Activated T-helper 1 cell treated with anti-CD3 and anti-CD28 coated beads, Interleukin-2, amount 50 U/mL, for 16 hours (primary cell): ENCODE measurements at places on chromosomes 7 and 10.

GRCh38 chr7:21960922-21961321, 15.2 kb upstream of the CDCA7L start:
- no peak for DNase-seq

DNA sequence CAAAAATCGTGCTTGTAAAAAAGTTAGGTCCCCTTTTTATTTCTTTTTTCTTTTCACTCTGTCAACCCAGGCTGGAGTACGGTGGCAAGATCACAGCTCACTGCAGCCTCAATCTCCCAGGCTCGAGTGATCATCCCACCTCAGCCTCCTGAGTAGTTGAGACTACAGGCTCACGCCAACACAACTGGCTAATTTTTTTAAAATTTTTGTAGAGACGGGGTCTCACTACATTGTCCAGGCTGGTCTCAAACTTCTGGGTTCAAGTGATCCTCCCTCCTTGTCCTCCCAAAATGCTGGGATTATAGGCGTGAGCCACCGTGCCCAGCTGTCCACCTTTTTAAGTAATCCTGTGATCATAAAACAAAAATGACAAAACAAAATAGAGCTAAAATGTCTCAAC, 19.4 kb upstream of the ARHGAP12 start:
- DNase-seq: no peak

DNA sequence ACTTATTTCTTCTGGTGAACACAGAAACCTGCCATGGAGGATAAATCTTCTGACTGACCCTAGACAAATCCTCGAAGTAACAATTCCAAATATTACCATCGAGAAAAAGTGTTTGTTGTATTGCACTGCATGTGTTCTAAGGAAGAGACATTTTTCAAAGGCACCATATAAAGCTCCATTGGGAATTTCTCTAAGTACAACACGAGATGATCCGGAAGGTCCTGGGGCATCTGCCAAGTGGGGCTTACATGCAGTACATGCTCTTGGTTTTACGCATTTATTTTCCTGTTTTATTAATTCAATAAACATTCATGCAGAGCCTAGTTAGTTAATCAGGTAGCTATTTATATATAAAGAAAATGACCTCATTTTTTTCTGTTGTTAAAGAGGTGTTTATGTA, 692.0 kb upstream of the IGFBP3 start:
- no peak for DNase-seq

DNA sequence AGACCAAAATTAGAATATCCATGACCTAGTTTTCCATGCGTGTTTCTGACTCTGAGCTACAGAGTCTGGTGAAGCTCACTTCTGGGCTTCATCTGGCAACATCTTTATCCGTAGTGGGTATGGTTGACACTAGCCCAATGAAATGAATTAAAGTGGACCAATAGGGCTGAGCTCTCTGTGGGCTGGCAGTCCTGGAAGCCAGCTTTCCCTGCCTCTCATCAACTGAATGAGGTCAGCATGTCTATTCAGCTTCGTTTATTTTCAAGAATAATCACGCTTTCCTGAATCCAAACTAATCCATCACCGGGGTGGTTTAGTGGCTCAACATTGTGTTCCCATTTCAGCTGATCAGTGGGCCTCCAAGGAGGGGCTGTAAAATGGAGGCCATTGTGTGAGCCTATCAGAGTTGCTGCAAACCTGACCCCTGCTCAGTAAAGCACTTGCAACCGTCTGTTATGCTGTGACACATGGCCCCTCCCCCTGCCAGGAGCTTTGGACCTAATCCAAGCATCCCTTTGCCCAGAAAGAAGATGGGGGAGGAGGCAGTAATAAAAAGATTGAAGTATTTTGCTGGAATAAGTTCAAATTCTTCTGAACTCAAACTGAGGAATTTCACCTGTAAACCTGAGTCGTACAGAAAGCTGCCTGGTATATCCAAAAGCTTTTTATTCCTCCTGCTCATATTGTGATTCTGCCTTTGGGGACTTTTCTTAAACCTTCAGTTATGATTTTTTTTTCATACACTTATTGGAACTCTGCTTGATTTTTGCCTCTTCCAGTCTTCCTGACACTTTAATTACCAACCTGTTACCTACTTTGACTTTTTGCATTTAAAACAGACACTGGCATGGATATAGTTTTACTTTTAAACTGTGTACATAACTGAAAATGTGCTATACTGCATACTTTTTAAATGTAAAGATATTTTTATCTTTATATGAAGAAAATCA, 35.5 kb downstream of the CAV1 start:
- no peak for DNase-seq

- DNase-seq: peak; percentile 56
Measured at GRCh38 chr7:37448636-37449361, at the start of gene ELMO1. ELMO1 (minus strand) TSS chr7:37448864; CDS start chr7:37342690, 106,174 bp downstream.

DNA sequence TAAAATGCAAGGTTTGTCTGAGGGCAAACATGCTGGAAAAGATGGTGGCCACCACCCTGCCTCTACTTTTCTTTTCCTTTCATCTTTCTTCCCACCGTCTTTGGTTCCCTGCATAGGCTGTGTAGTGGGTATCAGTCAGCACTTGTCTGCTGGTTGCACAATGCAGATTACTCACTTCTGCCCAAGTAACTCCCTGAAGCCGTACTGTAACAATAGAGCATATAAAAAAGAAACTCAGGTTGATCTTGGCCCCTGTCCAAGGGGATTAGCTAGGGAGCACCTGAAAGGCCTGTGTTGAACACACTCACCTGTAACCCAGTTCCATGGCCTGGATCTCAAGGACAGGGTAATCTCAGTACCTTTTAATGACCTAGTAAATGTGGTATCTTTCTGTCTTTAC, 533.0 kb upstream of the GALNT17 start:
- DNase-seq: no peak

GRCh38 chr7:43569424-43569823, 13.5 kb upstream of the STK17A start:
- DNase-seq: no peak

- DNase-seq: no peak
Measured at GRCh38 chr10:132810807-132811700, 25.1 kb upstream of the NKX6-2 start.

DNA sequence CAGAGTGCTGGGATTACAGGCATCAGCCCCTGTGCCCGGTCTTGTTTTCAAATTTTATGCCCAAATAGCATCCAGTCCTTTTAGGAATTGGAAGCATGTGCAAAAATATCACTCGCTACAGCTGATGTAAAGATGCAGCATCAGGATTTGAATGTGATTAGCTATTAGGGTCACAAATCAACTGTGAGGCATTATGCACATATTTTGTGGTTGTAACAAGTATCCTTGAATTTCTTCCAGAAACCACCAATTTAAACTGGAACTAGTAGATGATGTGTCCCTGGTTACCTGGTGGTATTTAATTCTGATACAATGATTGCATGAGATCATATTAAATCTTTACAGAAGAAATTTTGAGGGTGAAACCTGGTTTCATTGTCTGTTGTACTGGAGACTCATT, 41.0 kb upstream of the ITGA8 start:
- DNase-seq: no peak

GRCh38 chr7:114656466-114656865, 241.9 kb downstream of the FOXP2 start:
- DNase-seq: no peak

DNA sequence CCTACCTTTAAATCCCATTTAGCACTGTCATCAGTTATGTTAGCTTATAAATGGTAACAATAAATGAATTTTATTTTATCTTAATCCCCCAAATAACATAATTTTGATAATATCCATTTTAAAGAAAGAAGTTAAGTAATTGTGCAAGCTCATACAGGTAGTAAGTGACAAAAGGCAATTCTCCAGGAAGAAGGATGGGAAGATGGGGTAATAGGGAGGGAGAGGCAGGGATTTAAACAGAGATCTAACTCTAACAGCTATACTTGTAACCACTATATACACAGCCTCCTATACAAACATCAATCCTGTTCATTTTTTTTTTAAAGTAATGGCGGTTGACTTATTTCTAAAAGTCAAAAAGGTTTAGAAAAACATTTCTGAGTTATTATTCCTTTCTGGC, 119.4 kb downstream of the SGMS1 start:
- no peak for DNase-seq

DNA sequence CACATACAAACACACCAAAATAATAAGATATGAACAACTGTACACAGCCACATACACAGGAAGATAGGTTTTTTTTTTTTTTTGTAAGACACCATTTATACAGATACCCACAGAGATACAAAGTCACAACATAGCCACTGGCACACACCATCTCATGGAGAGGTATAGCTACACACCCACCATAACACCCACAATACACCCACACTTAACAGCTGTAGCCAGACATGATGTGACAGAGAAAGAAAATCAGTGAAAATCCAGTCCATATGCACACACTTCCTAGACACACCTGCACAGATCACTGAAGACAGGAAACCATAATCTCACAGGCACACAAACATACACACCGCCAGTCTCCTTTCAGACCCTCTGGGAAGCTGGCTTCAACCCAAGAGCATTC, 62.4 kb upstream of the PAX2 start:
- no peak for DNase-seq

GRCh38 chr7:95104739-95105138, 197.3 kb downstream of the PPP1R9A start:
- no peak for DNase-seq

- no peak for DNase-seq
Measured at GRCh38 chr10:88986549-88987242, 3.9 kb upstream of the FAS start.

DNA sequence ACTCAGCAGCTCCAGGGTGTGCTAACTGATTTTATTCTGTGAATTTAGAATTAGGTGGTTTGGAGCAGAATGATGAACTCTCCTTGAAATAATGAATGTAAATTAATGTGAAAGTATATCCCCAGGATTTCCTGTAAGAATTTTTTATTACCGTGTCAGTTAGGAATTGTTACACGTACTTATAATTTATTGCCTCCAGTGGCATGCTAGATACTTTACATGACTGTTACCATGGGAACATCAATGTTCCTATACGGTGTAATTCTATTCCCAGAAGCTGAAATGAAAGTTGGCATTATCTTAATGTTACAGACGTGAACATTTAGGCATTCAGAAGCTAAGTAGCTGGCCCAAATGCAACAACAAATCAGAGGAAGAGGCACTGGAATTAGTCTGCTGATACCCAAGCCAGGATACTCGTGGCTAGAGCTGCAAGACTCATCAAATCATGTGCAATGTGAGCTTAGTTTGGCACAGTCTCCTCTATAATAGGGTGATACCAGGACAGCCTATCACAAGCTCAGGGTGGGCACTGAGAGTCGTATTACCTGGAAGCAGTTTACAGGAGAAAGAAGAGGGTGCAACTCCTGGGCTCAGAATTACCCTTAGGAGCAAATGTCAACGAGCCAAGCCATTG, 30.0 kb upstream of the PRKAR2B start:
- no peak for DNase-seq

DNA sequence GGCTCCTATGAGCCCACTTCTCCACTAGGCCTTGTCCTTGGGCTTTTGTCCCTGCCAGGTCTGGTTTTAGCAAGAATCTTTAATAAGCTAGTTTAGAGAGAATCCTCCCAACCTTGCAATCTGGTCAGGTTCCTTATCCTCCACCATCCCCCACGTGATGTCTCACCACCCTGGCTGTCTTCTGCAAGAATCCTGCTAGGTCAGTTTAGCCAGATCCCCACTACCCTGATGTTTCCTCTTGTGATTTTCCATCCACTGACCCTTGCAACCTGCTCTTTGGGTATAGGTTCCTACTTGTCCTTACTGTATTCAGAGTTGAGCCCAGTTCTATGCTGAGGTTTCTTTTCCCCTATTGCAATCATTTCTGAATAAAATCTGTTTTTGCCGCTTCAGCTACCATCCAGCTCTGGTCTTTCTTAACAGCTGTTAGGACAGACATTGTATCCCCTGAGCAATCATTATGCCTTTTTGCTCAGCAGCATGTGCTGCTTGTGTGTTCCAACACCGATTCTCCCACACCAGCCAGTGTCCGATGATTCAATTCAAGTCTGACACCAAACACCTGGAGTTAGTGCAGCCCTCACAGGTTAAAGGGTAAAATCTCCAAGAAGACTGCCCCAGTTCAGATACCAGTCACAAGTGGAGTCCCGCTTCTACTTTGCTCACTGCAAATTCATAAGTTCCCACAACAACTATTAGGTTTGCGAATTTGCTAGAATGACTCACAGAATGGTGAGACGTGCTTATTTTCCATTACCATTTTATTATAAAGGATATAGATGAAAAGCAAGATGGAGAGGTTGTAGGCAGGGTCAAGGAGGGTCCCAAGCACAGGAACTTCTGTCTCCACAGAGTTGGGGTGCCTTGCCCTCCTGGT, 62.2 kb upstream of the ADCY1 start:
- DNase-seq: no peak

GRCh38 chr7:28539289-28539981, 127.1 kb downstream of the CREB5 start:
- no peak for DNase-seq

- no peak for DNase-seq
Measured at GRCh38 chr7:38211940-38212339, 33.9 kb downstream of the STARD3NL start.

DNA sequence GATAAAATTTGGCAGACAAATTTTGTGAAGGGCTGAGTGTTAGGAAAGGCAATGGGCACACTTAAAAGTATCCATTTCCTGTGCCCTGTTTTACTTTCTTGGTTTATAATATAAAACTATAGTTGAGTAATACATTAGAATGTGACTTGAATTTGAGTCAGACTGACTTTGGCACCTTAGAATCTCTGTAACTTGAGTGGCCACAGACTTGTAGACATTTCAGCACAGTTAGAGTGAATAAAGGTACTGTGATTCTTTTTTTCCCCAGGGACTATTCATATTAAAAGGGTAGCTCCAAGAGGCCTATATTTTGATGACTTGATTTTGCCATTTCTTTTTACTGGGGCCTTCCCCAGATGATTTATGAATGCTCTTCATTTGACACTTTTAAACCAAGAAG, 22.4 kb downstream of the GBF1 start:
- no peak for DNase-seq

DNA sequence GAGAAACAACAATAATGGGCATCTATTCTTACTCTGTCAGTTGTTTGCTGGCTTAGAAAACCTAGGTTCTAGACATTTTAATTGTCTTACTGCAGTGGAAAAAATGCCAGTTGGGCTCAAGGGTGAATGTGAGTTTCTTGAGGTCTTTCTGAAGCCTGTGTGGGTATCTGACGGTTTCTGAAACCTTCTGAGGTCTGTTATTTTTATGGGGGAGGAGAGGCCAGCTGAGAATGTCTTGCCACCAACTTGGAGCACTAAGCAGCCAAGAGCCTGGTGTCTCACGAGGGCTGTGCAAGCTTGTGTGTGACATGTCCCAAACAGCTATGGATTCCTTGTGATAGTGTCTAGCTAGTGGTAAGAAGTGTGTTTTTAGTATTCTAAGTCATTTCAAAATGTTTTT, 24.2 kb upstream of the DDC start:
- no peak for DNase-seq

GRCh38 chr7:112082306-112082705, 123.9 kb downstream of the DOCK4 start:
- DNase-seq: no peak

DNA sequence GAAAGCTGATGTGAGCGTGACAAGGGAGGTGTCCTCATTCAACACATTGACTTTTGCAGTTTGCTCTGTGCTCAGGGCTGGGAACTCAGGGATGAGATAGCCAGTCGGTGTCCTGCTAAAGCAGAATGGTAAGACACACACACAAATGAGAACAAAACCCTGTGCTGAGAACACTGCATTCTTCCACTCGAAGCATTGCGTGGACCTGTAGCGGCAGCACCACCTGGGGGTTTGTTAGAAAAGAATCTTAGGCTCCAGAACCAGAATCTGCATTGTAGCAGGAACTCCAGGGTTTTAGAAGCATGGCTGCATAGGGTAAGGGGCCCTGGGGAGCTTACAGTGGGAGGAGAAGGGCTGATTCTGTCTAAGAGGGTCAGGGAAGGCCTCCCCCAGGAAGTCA, 21.5 kb upstream of the OGDHL start:
- DNase-seq: no peak
